B cell (primary cell): ENCODE measurements at places on chromosomes 7 and 10. TPM values are rescaled to one million over a fixed set of nuclear protein-coding genes. Genes with fewer than 3 reads are reported as not detected.

- H3K27ac ChIP-seq = no peak overlapping the region
- no peaks in the 10 kb centered on the region for H3K4me1 ChIP-seq
- no peaks in the 10 kb centered on the region for H3K27me3 ChIP-seq
- no peak for DNase-seq
- H3K36me3 ChIP-seq = peaks cover 27% of the 10 kb centered on the region
- H3K4me3 ChIP-seq = no peak overlapping the region
Observed at GRCh38 chr10:70879207-70879606, 9.2 kb downstream of the PCBD1 start.

GRCh38 chr7:140342727-140343514 lies 55.4 kb downstream of the SLC37A3 start:
- no peaks in the 10 kb centered on the region for H3K27me3 ChIP-seq
- H3K4me1 ChIP-seq = no peaks in the 10 kb centered on the region
- no peak overlapping the region for H3K4me3 ChIP-seq
- H3K36me3 ChIP-seq = peaks cover 11% of the 10 kb centered on the region
- DNase-seq = peak; percentile 49

Gene SPDYE11
- not detected in 2 replicates for polyA plus RNA-seq

Gene FAM13C
- polyA plus RNA-seq = not detected in 2 replicates

GRCh38 chr10:100448951-100449350 lies 13.9 kb upstream of the WNT8B start:
- peaks cover 5% of the 10 kb centered on the region for H3K27me3 ChIP-seq
- no peaks in the 10 kb centered on the region for H3K4me1 ChIP-seq
- H3K36me3 ChIP-seq = no peaks in the 10 kb centered on the region
- no peak overlapping the region for H3K4me3 ChIP-seq
- no peak for DNase-seq
- H3K27ac ChIP-seq = no peak overlapping the region

- H3K36me3 ChIP-seq = no peaks in the 10 kb centered on the region
- no peaks in the 10 kb centered on the region for H3K4me1 ChIP-seq
- DNase-seq = no peak
- H3K27me3 ChIP-seq = no peaks in the 10 kb centered on the region
Observed at GRCh38 chr7:119271147-119271779, 1001.7 kb upstream of the KCND2 start.

Gene HEPACAM2
- polyA plus RNA-seq = not detected in 2 replicates

DNA sequence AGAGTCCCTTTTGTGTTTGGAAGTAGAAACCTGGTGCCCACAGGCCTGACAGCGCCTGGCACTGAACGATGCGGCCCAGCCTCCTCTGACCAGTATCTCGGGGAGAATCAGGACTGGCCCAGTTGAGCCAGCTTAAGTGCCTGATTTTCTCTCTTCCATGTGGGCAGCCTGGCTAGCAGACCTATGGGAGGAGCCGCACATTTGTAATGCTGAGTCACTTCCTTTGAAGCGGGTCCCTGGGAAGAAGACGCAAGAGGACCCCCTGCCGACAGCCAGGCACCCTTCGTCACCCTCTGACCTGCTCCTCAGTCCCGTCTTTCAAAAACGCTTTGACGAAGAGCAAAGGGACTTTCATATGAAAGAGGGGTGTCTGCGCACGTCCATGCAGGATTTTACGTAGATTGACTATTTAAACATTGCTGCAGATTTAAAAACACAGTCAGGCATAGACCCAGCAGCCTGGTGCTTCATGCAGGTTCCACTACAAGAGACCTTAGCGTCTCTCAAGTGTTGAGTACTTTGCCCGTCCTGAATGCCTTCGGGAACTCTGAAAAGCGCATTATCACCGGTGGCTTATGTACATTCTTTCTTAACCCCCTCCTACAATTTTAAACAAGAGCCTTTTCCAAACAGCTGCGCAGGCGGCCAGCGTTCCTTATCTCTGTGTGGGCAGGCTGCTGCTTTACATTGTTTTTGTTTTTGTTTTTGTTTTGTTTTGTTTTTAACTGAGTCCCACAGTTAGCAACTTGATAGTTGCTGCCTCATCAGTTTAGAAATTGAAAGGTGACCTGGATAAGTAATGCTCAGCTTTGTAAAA lies 36.5 kb upstream of the AP5Z1 start:
- H3K36me3 ChIP-seq = peaks cover 2% of the 10 kb centered on the region
- peaks cover 14% of the 10 kb centered on the region for H3K4me1 ChIP-seq
- no peak for DNase-seq
- H3K4me3 ChIP-seq = no peak overlapping the region

Gene CPEB3
- 1.6 and 2.0 TPM in 2 replicates for polyA plus RNA-seq

DNA sequence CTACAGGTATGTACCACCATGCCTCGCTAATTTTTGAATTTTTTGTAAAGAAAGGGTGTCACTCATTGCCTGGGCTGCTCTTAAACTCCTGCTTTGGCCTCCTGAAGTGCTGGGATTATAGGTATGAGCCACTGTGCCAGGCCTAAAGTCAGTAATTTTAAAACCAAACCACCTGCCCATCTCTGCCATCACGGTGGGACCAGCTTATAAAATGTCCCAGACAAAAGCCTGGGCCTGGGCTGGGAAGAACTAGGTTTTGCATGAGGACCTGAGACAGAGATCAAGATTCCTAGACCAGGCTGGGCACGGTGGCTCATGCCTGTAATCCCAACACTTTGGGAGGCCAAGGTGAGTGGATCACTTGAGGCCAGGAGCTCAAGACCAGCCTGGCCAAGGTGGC lies 395.6 kb downstream of the CALN1 start:
- no peak for DNase-seq
- H3K4me3 ChIP-seq = no peak overlapping the region
- no peak overlapping the region for H3K27ac ChIP-seq
- H3K27me3 ChIP-seq = no peaks in the 10 kb centered on the region
- H3K4me1 ChIP-seq = no peaks in the 10 kb centered on the region

Gene TMEM225B
- 0.61 and 0.95 TPM in 2 replicates for polyA plus RNA-seq

DNA sequence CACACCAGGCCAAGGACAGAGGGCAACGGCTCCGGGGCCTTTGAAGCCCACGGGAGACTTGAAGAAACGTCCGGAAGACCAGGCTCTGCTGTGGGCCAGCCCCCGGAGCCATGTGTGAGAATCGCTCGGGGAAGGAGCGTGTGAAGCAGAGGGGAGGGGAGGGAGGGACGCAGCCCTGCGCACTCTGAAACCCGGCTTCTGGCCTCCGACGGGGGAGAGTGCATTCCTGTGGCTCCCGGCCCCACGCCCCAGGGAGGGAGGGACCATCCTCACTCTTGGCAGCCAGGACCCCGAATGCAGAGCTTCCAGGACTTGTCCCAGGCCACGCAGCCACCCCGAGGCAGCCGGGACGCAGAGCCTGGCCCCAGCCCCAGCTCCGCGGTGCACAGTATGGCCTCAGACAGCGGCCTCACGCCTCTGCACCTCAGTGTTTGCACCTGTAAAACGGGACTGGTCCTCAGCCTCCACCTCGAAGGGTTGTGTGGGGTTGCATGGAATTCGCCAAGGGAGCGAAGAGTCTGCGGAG lies 67.4 kb downstream of the PDGFA start:
- H3K36me3 ChIP-seq = no peaks in the 10 kb centered on the region
- no peak for DNase-seq
- no peaks in the 10 kb centered on the region for H3K4me1 ChIP-seq
- H3K27ac ChIP-seq = no peak overlapping the region

DNA sequence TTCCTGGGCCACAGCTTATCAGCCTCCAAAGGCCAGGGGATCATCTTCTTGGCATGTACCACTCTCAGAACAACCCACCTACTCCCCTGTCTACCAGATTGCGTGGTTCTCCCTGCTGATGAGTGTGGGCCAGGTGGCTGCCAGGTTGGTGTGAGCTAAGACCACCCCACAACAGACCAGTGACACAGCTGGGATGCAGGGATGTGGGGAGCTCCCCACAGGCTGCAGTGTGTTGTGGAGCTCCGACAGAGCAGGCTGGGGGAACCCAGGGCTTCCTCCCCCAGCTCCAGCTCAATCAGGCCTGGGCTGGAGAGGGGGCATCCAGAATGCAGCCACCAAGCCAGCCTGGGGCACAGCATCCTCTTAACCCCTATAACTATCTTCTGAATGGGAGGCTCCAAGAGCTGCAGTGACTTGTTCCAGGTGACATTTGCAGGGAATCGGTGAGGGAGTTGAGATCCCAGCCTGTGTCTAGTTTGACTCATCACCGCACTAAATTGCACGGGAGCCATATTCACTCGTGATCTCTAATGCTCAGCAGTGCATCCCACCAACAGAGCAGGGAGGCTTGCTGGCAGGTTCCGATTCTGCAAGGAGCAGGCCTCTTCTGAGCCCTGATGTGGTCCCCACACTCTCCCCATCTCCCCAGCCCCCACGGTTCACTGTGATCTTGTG lies 596 bp upstream of the GDF2 start:
- no peak overlapping the region for H3K27ac ChIP-seq
- H3K4me3 ChIP-seq = no peak overlapping the region
- H3K4me1 ChIP-seq = no peaks in the 10 kb centered on the region
- H3K27me3 ChIP-seq = no peaks in the 10 kb centered on the region
- H3K36me3 ChIP-seq = no peaks in the 10 kb centered on the region

DNA sequence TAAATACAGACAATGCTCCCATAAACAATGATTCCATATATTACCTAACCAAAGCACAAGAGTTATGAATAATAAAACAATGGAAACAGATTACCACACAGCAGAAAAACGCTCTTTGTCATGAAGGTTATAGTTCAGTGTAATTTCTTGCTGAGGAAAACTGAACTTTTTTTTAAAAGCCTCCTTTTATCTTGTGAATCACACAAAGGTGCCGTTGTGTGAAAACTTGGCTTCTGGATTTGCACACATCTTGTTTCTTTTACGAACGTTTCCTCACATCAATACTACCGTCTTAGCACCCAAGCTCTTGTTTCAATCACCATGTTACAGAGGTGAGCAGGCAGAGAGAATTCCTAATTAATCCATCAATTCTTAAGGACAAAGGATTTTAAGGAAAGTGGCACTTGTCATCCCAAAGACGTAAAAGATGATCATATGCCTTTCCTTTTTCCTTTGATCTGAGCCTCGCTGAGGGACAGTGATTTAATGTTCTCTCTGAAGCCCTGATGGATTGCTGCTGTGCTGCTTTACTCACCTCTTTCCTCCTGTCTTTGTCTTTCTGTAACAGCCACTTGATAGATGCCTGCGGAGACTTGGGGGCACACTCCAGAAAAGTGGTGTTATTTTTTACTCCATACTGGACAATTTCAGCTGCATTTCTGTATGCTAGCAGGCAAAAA lies 110.1 kb downstream of the CD36 start:
- no peak for DNase-seq
- H3K27me3 ChIP-seq = no peaks in the 10 kb centered on the region
- no peak overlapping the region for H3K27ac ChIP-seq
- no peak overlapping the region for H3K4me3 ChIP-seq

Gene BHLHA15
- 0.66 and 2.2 TPM in 2 replicates for polyA plus RNA-seq

GRCh38 chr7:111328487-111328886 lies 233.8 kb downstream of the IMMP2L start:
- no peak overlapping the region for H3K27ac ChIP-seq
- DNase-seq = no peak
- no peak overlapping the region for H3K4me3 ChIP-seq
- no peaks in the 10 kb centered on the region for H3K36me3 ChIP-seq

Gene COL28A1
- 0.18 and 0.50 TPM in 2 replicates for polyA plus RNA-seq

DNA sequence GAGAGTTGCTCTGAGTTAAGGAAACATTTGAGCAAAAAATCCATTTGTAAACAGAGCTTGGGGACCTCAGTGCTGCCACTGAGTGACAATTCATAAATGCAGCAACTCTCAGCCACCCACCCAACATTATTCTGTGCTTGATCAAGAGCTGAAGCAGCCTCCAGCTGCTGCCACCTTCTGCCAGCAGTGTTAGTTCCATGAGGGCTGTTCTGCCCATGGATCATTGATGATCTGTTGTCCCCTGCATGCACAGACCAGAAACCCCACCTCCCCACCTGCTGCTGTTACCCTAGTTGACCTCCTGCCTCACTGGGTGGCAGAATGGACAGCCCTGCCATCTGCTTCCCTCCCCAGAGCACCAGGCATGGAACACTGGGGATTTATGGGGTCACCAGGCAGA lies 305.4 kb downstream of the KCNMA1 start:
- H3K4me1 ChIP-seq = no peaks in the 10 kb centered on the region
- H3K27ac ChIP-seq = no peak overlapping the region
- DNase-seq = no peak
- H3K27me3 ChIP-seq = no peaks in the 10 kb centered on the region

GRCh38 chr10:7412237-7412927 lies 1.5 kb upstream of the SFMBT2 start:
- H3K4me1 ChIP-seq = peaks cover 31% of the 10 kb centered on the region
- H3K27ac ChIP-seq = no peak overlapping the region
- DNase-seq = peak; percentile 56
- H3K36me3 ChIP-seq = no peaks in the 10 kb centered on the region
- H3K4me3 ChIP-seq = peak overlapping the region; percentile 74

- H3K27ac ChIP-seq = no peak overlapping the region
- H3K4me1 ChIP-seq = no peaks in the 10 kb centered on the region
- no peaks in the 10 kb centered on the region for H3K36me3 ChIP-seq
- no peak overlapping the region for H3K4me3 ChIP-seq
Observed at GRCh38 chr7:106448992-106449859, 164.4 kb upstream of the NAMPT start.

Gene FKBP6
- polyA plus RNA-seq = not detected in 2 replicates

GRCh38 chr7:96481796-96482195 lies 159.9 kb upstream of the SLC25A13 start:
- H3K4me1 ChIP-seq = no peaks in the 10 kb centered on the region
- DNase-seq = no peak
- H3K27ac ChIP-seq = no peak overlapping the region
- H3K36me3 ChIP-seq = no peaks in the 10 kb centered on the region

- DNase-seq = no peak
- no peaks in the 10 kb centered on the region for H3K27me3 ChIP-seq
- no peak overlapping the region for H3K4me3 ChIP-seq
- peaks cover 7% of the 10 kb centered on the region for H3K36me3 ChIP-seq
Observed at GRCh38 chr7:150399421-150400007, 20.4 kb downstream of the ZNF775 start.

Gene ACTR3C
- 4.0 and 5.0 TPM in 2 replicates for polyA plus RNA-seq

DNA sequence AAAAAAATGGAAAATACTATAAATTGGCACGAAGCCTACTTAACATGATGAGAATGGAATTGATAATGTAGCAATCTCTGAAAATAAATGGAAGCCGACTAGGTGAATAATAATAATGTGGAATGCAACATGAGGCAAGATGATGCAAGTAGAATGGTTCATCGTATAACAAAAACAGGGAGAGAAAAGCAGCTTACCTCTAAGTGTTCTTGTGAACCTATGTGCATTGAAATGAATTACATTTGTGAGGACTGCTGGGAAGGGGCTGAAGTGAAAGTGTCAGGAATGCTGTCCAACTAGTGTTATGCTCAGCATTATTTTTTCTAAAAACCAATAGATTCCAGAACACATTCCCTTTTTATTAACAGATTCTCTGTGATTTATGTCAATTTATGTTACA lies 440.6 kb upstream of the LRRN3 start:
- no peak overlapping the region for H3K27ac ChIP-seq
- H3K27me3 ChIP-seq = no peaks in the 10 kb centered on the region
- no peaks in the 10 kb centered on the region for H3K4me1 ChIP-seq
- DNase-seq = no peak
